Naive B cell (primary cell): ENCODE measurements at places on chromosomes 1 and 21.

GRCh38 chr1:2248127-2248826, 20.2 kb downstream of the SKI start:
- no peak for DNase-seq

GRCh38 chr1:242731446-242731845, 206.9 kb upstream of the PLD5 start:
- no peak for DNase-seq

GRCh38 chr1:2326524-2326923, 64.8 kb downstream of the MORN1 start:
- no peak for DNase-seq

DNA sequence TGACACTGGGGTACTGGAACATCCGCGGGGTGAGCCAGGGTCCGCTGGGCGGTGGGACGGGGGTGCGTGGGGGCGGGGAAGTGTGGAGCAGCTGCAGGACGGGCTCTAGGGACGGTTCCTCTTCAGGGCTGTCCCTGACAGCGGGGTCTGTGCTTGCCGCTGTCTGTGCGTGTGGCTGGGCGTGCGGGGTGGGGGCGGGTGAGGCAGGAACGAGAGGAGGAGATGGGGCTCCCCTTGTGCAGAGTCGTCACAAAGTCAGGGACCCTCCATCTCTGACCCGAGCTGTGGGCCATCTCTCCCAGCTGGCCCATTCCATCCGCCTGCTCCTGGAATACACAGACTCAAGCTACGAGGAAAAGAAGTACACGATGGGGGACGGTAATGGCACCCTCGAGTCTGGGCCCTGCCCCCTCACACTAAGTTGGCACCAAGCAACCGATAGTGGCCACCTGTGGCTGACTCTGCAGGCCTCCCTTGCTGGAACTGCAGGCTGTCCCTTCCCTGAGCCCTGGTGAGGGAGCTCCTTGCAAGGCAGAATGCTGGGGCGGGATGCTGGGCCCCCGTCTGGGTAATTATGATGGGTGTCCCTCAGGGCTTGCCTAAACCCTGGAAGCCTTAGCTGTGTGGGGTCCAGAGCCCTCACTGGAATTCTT, 392 bp downstream of the GSTM2 start:
- no peak for DNase-seq

- DNase-seq = no peak
Observed at GRCh38 chr1:216330262-216330661, 93.0 kb downstream of the USH2A start.

GRCh38 chr1:75707191-75707590, 17.3 kb upstream of the ACADM start:
- no peak for DNase-seq

GRCh38 chr1:240602189-240602588, 9.8 kb downstream of the GREM2 start:
- no peak for DNase-seq
